ENCODE measurements at places on chromosomes 6 and 20. TPM values are rescaled to one million over a fixed set of nuclear protein-coding genes. Genes with fewer than 3 reads are reported as not detected.

TP53TG5 gene
- not detected for total RNA-seq

TEAD3 gene
- 6.5 TPM for total RNA-seq

ZNF318 gene
- 7.0 TPM for total RNA-seq

NNAT gene
- total RNA-seq, result not detected

C4B gene
- 2.1 TPM for total RNA-seq

SSTR4 gene
- not detected for total RNA-seq

CENPQ gene
- total RNA-seq, result 3.2 TPM

SRMS gene
- total RNA-seq, result 0.34 TPM

CDC40 gene
- 17.4 TPM for total RNA-seq

MEP1A gene
- total RNA-seq, result 0.07 TPM
